Endothelial cell of umbilical vein (primary cell): ENCODE measurements at places on chromosomes 13 and 19. TPM values are rescaled to one million over a fixed set of nuclear protein-coding genes. Genes with fewer than 3 reads are reported as not detected.

The FFAR1 gene
- polyA plus RNA-seq: not detected in 2 replicates

The NFKBIB gene
- 30.8 and 39.6 TPM in 2 replicates for polyA plus RNA-seq

The NLRP4 gene
- not detected in 2 replicates for polyA plus RNA-seq

The CHST8 gene
- polyA plus RNA-seq: 0.11 TPM in 1 of 2 replicates, not detected in the other

The NALCN gene
- 2.2 and 3.3 TPM in 2 replicates for polyA plus RNA-seq

The LILRB1 gene
- not detected in 2 replicates for polyA plus RNA-seq

The NANOS3 gene
- polyA plus RNA-seq: 1.0 and 1.5 TPM in 2 replicates

The OVOL3 gene
- not detected in 2 replicates for polyA plus RNA-seq

The ZNF223 gene
- 1.2 and 1.6 TPM in 2 replicates for polyA plus RNA-seq
